ENCODE measurements at places on chromosomes 4 and X.

- no peak for DNase-seq
Observed at GRCh38 chr4:1984406-1985191, 24.2 kb downstream of the NELFA start.

DNA sequence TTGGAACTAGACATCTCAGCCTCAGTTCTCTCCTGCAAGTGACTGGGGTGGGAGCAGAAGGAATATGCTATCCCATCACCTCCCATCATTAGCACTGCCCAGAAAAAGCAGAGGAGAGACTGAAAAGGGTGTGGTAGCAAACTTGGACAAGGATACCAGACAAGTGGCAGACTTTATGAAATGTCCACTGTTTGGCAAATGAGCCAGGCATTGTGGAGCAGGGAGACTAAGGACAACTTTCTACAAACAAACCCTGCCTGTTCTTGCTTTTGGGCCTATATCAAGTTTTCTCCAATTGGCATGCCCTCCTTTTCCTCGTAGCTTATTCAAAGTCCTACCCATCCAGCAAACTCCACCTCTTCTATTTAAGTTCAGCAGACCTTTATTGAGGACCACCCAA is 41.6 kb downstream of the ZCCHC12 start:
- DNase-seq: no peak

GRCh38 chr4:175818406-175818805 is 6.3 kb upstream of the GPM6A start:
- no peak for DNase-seq

DNA sequence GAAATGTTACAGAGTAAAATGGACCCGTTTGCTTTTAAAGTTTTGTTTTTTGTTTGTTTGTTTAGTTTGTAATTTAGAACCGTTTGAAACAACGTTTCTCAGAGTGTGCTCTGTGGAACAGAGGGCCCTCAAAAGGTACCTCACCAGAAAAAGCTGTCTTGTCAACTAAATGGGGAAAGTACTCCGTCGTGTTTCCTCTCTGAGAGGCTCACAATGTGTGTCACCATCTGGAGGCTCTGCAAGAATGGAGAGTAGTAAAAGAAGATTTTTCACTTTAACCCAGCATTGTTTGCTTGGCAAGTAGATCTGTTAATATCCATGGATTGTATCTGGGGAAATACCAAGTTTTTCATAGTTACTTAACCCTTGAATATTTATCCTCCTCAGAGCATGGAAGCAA is 1.5 kb upstream of the ENPEP start:
- DNase-seq: no peak

- no peak for DNase-seq
Observed at GRCh38 chrX:39688576-39689375, 409.0 kb downstream of the BCOR start.

- DNase-seq: no peak
Observed at GRCh38 chr4:12729384-12729783, 754.8 kb downstream of the RAB28 start.

DNA sequence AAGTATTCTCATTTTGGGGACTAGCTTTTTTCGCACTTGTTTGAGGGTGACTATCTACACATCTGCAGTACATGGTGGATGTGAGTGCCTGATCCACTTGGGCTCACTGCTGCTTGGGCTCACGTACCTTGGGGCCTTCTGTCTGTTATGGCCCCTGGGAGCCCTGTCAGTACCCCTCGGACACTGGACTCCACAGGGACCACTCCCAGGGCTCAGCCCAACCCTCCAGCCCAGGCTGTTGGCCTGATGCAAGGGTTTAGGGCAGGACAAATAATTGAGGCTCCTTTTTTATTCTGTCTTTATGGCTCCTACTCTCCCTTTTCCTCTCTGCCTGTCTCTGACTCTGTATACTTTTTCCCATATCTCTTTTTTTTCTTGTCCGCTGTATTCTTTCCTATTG is 32.7 kb upstream of the MSN start:
- DNase-seq: no peak

DNA sequence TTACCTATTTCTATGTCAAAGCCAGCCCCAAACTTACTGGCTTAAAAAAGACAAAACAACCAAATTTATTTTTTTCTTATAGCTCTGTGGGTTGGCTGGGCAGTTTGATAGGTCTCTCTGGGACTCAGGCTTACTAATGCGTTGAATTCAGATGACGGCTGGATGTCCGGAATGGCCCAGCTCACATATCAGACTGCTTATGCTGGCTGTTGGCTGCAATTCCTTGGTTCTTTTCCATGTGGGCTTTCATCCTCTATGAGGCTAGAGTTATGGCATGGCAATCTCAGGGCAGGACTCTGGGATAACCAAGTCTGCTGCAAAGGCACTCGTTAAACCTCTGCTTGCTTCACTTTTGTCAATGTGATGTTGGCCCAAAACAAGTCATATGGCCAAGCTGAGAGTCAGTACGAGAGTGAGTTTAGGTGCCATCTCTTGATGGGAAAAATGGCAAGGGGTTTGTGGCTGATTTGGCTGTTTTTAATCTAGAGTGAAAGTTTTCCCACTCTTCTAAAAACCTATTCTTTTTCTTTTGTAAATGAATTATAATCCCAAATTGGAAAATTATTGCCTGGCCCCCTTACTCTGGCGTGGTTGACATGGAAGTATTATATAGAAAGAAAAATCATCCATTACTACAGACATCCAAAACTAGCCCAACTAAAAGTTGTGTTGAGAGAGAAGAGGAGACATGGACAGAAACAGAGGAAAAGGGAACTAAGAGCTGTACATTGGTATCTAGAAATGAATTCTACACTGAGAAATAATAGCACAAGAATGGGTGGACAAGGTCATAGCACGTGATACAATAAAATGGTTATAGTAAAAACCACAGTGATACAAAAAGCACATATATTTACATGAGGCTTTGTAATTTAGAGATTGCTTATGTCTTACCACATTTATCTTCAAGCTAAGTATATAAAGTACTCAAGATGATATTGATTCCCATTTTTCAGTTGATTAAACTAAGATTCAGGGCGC is 6.6 kb downstream of the PRIMPOL start:
- no peak for DNase-seq

DNA sequence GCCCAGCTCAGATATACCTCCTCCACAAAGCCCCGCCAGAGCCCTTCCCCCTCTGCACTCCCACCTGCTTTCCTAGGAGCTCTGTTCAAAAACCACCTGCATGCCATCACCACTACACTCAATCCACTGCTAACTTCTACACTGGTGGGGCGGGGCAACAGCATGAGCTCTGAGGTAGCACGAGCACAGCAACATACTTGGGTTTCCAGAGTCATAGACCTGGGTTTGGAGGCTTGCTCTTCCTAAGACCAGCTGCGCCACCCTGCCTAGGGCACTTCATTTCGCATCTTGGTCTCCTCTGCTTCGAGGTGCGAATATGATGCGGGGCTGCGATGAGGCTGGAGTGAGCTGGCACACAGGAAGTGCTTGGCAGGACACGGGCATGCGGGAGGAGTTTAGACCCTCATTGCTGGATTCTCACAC is 3.6 kb downstream of the SASH3 start:
- no peak for DNase-seq

GRCh38 chrX:123854329-123854728 is 5.5 kb upstream of the XIAP start:
- DNase-seq: no peak

DNA sequence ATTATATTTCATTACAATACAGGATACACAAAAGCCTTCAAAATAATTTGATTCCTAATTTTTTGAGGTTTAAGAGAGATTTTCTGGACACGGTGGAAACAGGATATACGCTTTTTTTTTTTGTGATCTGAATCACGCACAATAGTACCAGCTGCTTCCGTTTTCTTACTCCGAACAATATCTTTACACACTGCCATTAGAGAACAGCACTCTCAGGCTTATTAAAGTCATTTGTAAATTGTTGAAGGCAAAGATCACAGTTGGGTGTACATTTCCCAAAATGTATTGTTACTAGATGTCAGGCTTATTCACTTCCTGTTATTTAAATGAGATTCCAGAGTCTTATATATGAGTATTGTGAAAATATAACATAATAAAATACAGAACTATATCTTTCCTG is 71.5 kb downstream of the TMEM47 start:
- no peak for DNase-seq

DNA sequence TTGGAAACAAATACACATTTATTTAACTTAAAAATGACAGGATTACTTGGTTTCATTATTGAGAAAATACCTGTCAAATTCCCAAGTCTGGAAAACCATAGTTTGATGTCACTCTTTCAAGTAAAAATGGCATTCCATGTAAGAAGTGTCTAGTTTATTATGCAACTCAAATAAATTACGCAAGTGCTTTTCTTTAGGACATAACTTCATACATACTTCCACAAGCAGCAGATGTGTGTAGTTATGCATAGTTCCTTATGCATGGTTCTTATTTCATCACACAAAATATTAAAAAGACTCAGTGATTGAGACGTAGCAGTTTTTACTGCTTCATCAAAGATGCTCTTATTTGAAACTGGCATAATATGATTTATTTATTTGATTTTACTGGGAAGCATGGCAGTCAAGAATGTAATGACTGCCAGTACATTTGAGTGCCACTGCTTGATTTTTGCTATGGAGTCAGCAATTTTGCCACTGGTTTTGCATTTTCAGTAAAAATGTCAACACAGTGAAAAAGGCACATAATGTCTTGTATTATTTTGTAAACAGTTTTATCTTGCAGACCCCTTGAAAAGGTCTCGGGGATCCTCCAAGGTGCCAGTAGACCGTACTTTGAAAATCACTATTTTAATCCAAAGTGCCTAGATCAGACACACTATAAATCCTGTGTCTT is 62.1 kb downstream of the CLCN3 start:
- DNase-seq: no peak

DNA sequence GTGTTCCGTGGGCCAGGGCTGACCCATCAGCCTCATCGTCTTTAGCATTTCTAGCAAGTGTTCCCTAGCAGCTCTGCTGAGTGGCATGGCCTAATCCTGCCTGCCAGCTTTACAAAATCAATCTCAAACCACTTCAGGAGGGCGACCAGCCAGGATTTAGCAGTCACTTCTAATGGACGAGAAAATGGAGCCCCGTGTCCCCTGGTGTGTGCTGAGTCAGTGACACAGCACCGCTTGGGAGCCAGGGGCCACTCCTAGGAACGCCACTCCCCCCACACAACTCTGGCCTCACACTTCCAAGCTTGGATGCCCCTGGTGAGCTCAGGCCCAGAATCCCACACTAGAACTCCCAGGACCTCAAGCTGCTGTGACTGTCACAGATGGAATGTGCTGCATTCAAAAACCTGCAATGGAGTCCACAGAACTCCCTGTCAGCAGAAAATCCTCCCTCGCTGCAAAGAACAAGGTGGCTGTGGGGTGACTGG is 311.2 kb upstream of the GATB start:
- no peak for DNase-seq

DNA sequence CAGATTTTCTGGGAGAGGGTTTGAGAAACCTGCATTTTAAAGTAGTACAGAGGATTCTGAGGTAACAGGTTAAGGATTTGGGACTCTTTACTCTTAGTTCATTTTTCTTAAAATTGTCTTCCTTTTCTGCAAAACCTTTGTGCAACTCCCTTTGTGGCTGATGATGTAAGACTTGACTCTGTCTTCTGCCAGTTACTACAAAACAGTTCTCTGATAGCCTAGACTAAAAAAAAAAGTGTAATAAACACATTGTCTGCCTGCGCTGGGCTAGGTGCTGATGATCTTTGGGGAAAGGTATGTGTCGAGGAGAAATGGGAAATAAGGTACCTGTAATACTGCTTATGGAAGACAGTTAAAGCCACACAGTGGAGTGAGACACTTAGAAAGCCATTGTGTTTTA is 28.7 kb downstream of the IL13RA1 start:
- DNase-seq: no peak

DNA sequence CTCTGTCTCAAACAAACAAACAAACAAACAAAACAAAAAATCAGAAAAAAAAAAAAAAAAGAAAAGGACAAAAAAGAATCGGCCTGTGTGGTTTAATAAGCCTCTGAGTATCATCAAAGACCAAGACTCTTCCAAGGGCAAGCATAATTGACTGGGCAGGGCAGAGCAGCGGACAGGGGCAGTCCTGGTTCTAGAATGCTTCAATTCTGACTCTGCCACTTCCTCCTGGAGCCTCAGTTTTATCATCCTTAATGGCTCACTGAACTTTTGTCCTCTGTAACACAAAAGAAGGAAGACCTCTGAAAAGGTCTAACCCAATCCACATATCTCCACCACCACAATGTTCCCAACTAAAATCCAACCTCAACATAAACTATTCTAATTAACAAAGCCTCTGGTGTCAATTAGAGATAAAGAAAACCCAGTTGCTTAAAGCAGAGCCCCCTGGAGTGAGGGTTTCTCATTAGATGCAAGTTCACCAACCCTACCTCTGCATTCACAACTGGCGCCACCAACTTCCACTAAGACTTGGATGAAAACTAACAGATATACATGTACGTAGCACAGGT is 51.7 kb downstream of the TBC1D9 start:
- no peak for DNase-seq

DNA sequence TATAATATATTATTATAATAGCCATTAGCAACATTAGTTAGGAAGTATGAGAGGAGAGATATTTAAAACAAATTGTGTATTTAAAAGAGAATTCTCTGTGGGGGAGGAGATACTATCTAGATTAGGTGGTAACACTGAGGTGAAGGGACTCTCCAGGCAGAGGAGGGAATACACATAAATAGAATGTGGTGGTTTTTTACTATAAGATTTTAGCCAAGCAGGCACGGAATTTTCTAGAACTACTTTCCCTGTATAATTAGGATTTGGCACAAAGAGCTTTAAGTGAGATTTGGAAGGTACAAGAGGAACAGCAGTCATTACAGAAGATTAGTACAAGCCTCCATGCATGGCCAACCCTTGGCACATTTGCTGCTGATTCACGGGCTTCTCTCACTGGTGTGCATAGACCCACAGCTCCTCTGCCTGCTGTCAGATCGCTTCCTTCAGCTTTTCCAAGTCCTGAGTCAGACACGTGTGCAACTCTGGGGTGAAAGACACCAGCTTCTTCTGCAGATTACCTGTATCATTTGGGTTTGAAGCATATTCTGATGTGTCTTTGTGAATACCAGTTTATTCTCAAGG is 685.5 kb downstream of the KCTD8 start:
- no peak for DNase-seq

DNA sequence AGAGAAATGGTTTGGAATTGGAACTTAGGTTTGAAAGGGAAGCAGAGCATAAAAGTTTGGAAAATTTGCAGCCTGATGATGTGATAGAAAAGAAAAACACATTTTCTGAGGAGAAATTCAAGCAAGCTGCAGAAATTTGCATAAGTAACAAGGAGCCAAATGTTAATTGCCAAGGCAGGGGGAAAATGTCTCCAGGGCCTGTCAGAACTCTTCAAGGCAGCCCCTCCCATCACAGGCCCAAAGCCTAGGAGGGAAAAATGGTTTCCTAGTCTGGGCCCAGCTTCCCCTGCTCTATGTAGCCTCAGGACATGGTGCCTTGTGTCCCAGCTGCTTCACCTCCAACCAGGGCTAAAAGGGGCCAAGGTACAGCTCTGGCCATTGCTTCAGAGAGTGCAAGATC is 21.2 kb upstream of the DUSP21 start:
- no peak for DNase-seq

GRCh38 chrX:37509349-37509748 is 62.1 kb upstream of the LANCL3 start:
- no peak for DNase-seq

All from stimulated activated CD4-positive, alpha-beta T cell treated with anti-CD3 and anti-CD28 coated beads, Interleukin-1b, Interleukin-23, amount 100 ng/mL, for 1 hour (primary cell).